ENCODE measurements at places on chromosomes 1 and 21.

DNA sequence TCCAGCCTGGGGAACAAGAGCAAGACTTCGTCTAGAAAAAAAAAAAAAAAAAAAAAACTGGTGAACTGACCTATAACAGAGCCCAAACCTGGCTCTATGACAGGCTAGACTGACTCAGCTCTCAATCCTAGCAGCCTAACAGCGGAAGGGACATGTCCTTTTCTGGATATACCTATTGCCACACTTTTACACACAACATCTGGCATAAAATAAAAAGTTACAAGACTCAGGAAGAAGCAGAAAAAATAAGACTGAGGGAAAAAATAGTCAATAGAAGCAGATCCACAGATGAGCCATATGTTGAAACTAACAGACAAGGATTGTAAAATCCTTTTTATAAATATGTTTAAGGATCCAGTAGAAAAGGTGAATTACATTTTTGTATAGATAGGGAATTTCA, 57.5 kb upstream of the IPO9 start:
- no peak for DNase-seq

GRCh38 chr1:94014635-94015488, 105.6 kb upstream of the GCLM start:
- DNase-seq, result no peak

DNA sequence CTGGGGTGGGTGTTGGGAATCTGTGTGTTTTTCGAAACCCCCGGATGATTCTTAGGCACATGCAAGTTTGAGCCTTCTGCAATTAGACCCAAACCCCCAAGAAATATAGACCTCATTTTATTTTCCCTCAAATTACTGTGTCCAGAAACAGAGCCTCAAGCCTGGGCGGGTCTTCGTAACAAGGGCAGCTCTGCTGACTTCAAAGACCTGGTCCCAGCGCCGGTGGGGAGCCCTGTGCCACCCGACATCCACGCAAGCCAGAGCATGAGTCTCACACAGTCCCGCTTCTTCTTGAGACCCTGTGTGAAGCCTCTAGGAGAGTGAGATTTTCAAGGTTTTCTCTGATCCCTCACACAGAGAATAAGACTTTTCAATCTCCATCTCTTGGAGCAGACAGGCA, 397.3 kb downstream of the RPS6KC1 start:
- no peak for DNase-seq

- no peak for DNase-seq
These were observed 39.8 kb downstream of the RASSF5 start for GRCh38 chr1:206547104-206547503.

GRCh38 chr1:183137782-183138181, 48.3 kb upstream of the LAMC2 start:
- DNase-seq, result no peak

GRCh38 chr1:50347933-50348332, 75.3 kb downstream of the DMRTA2 start:
- no peak for DNase-seq

DNA sequence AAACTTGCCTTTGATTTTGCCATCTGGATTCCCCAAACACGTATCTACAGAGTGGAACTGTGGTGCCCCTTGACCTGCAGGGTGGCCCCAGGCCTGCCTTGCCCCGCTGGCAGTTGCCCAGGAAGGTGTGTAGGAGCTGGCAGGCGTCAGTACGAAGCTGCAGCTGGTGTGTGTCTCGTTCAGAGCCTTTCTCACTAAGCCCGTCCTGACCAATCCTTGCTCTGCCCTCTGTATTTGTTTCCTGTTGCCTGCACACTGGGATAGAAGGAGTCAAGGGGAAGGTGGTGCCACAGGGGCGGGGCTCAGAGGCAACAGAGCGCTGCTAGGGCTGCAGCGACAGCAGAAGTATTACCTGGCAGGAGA, 5.2 kb upstream of the VSIG8 start:
- DNase-seq, result no peak

DNA sequence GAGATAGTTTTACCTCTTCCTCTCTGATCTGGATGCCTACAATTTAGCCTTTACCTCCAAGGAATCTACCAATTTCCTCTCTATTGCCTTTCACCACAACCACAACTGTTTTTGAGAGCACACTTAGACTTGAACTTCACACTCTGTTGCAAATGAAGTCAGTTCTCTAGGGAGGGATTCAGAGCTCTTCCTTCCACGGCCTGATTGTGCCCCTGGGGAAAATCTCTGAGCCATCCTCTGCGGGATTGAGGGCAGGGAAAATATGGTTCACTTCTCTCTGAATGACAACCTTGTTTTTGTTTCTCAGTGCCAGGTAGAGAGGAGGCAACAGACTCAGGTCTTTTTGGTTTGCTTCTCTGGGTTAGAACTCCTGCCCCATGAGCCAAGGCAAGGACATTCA, 35.4 kb upstream of the BCL10 start:
- no peak for DNase-seq

DNA sequence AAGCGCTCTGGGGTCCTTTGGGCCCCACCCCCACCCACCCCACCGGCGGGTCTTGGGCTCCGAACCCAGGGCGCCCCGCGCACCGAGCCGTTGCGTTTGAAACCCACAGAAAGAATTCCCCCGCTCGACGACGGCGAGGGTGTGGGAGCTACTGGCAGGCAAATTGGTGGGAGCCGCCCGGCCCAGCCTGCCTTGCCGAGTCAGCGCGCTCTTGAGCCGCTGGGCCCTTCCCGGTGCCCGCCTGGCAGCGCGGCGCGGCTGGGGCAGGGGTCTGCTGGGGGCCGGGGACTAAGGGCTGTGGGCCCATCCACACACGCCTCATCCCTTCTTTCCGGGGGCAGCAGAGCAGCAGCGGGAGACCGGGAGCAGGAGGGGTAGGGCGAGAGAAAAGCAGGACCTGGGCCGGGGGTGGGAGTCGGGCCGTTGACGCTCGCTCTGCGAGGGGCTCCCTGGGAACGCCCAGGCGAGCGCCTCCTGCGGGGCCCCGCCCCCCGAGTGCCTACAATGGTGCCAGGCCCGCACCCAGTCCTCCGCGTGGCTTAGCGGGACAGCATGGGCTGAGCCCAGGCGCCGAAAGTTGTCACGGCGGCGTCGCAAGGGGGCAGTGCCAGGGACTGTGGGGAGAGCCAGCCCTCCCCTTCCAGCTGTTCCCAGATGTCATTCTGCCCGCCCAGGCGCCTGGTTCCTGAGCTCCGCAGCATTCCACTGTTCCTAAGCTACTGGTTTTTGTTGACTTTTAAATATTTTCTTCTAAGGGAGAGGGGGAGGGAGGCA, at the start of gene C1orf94:
Gene C1orf94 (plus strand): TSS at position 78 of the 774 bp plus-strand sequence. CDS start 883 bp downstream, outside the sequence.
- no peak for DNase-seq

DNA sequence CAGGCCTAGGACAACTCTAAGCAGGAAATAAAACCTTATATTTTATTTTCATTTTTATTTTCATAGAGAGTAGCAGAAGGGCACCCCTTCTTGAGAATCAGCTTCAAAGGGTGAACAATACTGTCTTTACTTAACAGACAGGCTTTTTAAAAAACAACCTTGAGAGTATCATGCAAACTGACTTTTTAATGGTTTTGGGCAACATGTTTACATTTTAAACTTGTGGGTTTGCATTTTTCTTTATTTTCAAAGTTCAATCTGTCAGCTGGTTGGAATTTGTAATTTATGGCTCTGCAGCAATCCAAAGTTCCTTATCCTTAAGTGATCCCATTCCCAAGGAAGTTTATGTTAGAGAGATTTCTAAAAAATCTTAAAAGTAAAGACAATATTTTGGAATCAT, 392.3 kb upstream of the ADAMTS5 start:
- DNase-seq, result no peak

DNA sequence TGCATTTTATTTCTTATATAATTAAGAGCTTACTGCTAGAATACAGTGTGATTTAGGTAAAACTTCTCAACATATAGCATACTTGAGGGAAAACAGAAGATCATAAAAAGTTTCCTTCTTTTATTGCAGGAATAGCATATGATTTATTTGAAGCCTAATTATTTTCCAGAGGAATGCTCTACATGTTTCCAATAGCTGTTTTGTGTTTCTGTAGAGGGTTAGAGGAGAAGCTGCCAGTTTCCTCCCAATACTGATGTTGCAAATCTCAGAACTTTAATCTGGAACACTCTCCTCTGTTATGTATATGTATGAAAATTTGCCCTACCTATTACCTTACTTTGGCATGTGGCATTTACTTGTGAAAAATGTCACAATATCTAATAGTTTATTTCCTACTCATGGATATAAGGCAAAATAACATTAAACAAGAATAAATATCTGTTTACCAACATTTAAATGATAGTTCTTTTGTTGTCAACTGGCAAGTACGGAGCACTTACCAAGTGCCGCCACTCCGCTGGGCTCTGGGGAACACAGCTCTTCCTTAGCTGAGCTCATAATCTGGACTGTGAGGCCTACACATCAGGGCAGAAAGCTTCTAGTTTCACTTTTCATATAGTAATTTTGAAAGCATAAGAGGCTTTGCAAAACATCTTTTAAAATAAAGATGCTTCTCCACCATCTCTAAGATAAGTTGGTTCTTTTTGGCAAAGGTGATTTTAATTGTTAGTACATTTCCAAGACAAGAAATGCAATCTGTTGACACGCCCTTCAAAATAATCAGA, 239.8 kb upstream of the C1orf105 start:
- no peak for DNase-seq

GRCh38 chr1:93740601-93741031, 59.0 kb upstream of the BCAR3 start:
- DNase-seq, result no peak

DNA sequence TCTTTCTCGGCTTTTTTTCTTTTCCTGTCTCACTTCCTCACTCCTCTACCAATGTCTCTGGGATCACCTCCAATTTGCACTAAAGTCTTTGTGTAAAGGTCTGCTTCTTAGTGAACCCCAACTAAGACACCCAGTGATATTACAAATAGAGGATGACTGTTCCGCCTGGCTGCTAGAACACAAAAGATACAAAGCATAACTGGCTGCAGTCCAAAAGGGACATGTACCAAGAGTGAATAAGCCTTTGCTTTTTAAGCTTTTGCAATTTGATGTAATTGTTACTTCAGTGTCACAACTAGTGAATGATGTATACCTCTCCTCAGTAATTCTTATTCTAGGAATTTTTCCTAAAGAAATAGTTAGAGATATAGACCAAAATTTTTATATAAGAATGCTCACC, 82.8 kb upstream of the BEND5 start:
- DNase-seq, result no peak

DNA sequence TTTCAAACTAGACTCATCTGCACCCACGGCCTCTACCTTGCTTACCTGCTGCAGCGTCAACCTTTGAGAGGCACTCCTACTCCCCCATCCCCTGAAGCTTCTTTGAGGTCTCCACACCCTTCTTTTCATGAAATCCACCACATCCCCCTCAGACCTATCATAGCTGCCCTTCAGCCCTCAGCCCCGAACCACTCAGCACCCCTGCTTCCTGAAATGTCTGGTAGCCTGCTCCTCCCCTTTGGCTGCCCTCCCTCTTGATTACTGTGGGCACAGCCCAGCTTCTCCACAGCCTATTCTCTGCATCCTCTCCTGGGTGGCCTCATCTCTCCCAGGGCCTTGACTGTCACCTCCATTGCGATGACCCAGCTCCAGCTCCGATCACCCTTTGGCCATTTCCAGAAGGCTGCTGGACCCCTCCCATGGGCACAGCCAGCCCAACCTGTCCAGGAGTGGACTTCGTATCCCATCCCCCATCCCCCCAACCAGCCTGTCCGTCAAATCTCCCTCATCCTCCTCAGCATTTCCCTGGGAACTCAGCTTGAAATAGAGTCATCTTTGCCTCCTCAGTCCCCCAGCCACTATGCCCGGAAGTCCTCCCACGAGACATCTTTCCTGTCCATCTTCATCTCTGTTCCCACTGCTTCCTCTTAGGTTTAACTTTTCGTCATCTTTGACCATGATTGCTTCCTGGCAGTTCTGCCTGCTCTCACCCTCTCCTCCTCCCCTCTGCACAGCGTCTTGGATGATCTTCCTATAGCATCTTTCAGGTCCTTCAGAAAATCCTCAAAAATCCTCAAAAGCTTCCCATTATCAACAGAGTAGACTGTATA, 6.1 kb upstream of the ADORA1 start:
- no peak for DNase-seq

- DNase-seq, result no peak
These were observed 11.8 kb upstream of the POGK start for GRCh38 chr1:166827426-166827825.

- no peak for DNase-seq
These were observed 3.5 kb downstream of the PLCH2 start for GRCh38 chr1:2479618-2480017.

DNA sequence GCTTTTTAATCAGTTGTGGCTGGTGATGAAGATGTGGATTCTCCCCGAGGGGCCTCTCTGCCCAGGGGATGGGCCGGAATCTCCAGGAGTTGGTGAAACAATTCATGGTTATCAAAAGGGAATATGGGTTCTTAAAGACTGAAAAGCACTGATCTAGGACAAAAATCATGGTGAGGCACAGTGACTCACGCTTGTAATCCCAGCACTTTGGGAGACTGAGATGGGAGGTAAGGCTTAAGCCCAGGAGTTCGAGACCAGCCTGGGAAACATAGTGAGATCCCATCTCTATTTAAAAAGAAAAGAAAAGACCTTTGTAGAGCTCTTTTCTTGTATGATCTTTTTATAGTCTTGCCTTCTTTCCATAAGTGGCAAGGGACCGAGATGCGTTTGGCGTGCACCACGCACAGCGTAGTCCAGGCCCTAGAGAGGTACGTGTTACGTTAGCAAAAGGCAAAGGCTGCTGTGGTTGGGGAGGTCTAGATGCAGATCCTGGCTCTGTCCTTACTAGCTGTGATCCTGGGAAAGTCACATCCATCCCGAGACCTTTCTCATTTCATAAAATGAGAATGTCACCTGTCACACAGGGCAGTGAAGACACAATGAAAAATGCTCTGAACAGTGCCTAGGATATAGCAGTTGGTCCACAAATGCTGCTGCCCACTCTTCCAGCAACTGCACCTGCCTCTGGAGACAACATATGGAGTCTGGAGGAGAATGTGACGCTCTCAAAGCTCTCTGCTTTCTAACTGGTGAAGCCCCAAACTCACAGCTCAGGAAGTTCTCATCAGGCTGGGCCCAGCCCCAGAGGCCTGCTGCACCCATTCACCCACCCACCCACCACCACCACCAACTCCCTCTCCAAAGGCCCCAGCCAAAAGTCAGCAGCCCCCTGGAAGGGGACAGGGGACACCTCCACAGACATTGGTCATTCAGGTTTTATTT, 54.8 kb downstream of the KIF21B start:
- no peak for DNase-seq

DNA sequence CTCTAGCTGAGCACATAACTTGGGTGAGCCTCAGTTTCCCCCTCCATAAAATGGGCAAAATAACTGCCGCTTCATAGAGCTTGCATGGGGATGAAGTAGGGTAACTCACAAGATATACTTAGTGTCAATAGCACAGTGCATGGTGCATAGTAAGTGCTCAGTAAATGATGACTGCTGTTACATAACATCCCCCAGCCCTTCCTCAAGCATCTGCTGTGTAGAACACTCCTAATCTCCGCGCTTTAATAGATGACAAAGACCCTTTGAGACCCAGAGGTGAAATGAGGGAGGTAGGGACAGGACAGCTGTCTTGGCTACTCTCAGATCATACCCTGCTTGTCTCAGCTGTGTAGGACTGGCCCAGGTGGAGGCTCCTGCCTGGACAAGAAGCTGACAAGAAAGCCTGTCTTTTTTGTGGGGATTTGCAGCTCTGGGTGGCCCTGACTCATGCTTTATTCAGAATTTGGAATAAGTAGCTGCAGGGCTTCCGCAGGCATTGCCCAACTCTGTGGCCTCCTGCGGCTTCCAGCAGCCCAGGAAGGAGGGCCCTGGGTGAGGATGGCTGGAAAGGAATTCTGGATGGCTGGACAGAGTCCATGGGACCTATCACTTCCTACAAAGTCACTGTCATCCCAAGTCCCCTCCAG, 20.7 kb upstream of the PADI4 start:
- DNase-seq, result no peak
